IPS DF 6.9 (cell line): ENCODE measurements at places on chromosomes 16 and 17.

GRCh38 chr16:51982715-51983680 lies 563.9 kb downstream of the TOX3 start:
- no peak overlapping the region for H3K4me3 ChIP-seq
- no peaks in the 10 kb centered on the region for H3K27me3 ChIP-seq
- H3K36me3 ChIP-seq, result no peaks in the 10 kb centered on the region
- peak; percentile 52 for DNase-seq

DNA sequence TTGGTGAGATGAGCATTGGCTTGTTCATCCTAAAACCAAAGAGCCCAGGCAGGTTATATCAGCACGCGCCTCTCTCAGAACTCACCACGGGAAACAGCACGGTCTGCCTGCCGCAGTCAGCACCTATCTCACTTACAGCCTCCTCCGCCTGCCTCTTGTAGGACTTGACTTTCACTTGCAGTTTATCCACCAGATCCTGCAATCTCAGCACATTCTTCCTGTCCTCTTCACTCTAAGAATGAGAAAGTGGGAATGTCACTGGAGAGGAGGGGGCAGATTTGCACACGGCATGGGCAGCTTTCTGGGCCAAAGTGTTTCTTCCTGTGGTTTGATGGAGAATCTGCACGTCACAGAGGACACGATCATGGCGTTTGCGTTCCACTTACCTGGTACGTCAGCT lies 27.4 kb downstream of the MYH3 start:
- no peaks in the 10 kb centered on the region; the same call in 1 of the 2 replicates for H3K4me1 ChIP-seq
- H3K27ac ChIP-seq, result no peak overlapping the region
- H3K27me3 ChIP-seq, result no peaks in the 10 kb centered on the region
- no peaks in the 10 kb centered on the region; the same call in 1 of the 2 replicates for H3K36me3 ChIP-seq

GRCh38 chr16:20042848-20043247 lies 30.8 kb downstream of the GPR139 start:
- no peak overlapping the region for H3K27ac ChIP-seq
- no peak for DNase-seq
- H3K4me3 ChIP-seq, result no peak overlapping the region
- peaks cover 6% of the 10 kb centered on the region; the same call in 1 of the 2 replicates for H3K4me1 ChIP-seq

DNA sequence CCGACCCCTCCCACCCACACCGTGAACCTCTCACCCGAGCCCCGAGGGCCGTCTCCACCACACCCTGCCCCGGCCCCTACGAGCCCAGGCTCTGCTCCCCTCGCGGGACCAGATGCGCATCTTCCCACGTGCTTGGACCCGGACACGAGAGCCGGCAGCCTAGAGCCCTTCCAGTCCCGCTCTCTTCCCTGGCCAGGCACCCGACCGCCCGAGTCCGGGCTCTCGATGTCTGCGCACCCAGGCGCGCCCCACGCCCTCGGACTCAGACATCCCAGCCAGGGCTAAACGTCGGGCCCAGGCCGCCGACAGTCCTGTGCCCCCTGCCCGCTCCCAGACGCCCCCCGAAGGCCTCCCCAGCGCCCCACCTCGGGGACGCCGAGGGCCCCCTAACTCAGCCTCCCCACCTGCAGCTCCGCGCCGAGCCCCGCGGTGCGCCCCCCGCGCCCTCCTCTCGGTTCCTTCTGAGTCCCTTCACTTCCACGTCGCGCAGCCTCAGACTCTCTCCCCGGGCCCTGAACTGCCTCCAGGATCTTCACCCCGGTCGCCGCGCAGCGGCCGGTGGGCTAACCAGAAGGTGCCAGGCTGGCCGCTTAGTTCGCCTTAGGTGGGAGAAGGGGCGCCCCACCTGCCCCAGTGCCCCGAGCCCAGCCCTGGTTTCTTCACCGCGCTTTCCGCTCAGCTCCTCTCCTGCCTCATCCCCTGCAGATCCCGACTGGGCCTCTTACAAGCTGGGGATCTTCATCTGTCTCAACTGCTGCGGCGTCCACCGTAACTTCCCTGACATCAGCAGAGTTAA lies 688 bp downstream of the ADAP2 start:
- H3K4me1 ChIP-seq, result peaks cover 4% of the 10 kb centered on the region; the same call in 1 of the 2 replicates
- no peak overlapping the region for H3K27ac ChIP-seq
- H3K36me3 ChIP-seq, result no peaks in the 10 kb centered on the region
- peak overlapping the region; percentile 45; the same call in 1 of the 2 replicates for H3K4me3 ChIP-seq
- no peak for DNase-seq

DNA sequence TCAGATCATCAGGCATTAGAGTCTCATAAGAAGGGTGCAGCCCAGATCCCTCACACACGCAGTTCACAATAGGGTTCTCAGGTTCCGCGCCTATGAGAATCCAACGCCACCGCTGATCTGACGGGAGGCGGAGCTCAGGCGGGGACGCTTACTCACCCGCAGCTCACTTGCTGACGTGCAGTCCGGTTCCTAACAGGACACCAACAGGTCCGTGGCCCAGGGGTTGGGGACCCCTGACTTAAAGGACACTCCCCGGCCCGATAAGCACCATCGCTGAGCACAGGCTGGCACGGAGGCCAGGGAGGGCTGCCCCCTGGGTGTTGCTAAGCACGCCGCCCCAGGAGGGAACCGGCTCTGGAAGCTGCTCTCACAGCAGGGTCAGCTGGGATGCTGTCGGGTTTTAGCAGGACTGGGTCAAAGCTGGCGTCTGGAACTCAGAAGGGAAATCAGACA lies 30.1 kb upstream of the BAHCC1 start:
- no peak for DNase-seq
- no peaks in the 10 kb centered on the region; the same call in 1 of the 2 replicates for H3K27me3 ChIP-seq
- no peaks in the 10 kb centered on the region; the same call in 1 of the 2 replicates for H3K4me1 ChIP-seq
- H3K36me3 ChIP-seq, result no peaks in the 10 kb centered on the region; the same call in 1 of the 2 replicates

GRCh38 chr16:55665511-55665910 lies 9.7 kb downstream of the SLC6A2 start:
- H3K27ac ChIP-seq, result no peak overlapping the region
- H3K4me1 ChIP-seq, result peaks cover 2% of the 10 kb centered on the region; the same call in 1 of the 2 replicates
- H3K4me3 ChIP-seq, result no peak overlapping the region
- no peaks in the 10 kb centered on the region for H3K36me3 ChIP-seq
- DNase-seq, result no peak

- H3K4me1 ChIP-seq, result no peaks in the 10 kb centered on the region
- no peak overlapping the region for H3K4me3 ChIP-seq
- H3K27ac ChIP-seq, result no peak overlapping the region
Observed at GRCh38 chr17:62405451-62405850, 18.2 kb upstream of the METTL2A start.

DNA sequence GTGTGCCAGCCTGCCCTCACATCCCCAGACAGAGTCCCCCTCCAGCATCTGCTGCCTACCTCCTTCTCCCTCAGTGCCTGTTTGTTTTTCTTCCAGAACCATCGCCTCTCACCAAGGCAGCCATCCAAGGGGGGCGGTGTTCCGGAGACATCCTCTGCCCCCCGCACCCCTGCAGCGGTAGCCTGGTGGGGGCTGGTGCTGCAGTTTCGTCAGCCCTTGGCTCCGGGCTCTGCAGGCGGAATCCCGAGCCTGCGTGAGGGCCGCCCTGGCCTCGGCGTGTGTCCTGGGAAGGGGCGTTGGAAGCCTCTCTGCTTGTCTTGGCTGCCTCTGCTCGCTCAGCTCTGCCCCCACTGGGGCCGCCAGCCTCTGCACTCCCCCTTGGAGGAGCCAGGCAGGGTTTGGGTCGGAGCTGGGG lies 126.0 kb upstream of the CIBAR2 start:
- H3K27ac ChIP-seq, result no peak overlapping the region
- no peak for DNase-seq
- H3K4me1 ChIP-seq, result peaks cover 12% of the 10 kb centered on the region
- no peaks in the 10 kb centered on the region for H3K27me3 ChIP-seq
- no peak overlapping the region for H3K4me3 ChIP-seq

DNA sequence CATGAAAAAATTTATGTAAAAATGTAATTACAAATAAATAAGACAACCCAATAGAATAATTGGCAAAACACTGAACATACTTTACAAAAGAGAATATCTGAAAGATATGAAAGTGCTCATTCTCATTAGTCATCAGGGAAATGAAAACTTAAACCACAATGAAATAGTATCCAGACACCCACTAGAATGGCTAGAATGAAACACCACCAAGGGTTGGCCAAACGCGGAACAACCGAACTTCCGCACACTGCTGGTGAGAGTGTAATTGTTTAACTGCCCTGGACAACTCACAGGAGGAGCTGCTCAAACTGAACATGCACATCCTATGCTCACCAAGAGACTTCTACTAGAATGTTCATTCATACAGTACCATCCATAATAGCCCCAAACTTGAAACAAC lies 5.8 kb upstream of the ZDHHC7 start:
- H3K27ac ChIP-seq, result no peak overlapping the region
- H3K36me3 ChIP-seq, result no peaks in the 10 kb centered on the region
- H3K27me3 ChIP-seq, result no peaks in the 10 kb centered on the region
- H3K4me3 ChIP-seq, result no peak overlapping the region
- no peak for DNase-seq

DNA sequence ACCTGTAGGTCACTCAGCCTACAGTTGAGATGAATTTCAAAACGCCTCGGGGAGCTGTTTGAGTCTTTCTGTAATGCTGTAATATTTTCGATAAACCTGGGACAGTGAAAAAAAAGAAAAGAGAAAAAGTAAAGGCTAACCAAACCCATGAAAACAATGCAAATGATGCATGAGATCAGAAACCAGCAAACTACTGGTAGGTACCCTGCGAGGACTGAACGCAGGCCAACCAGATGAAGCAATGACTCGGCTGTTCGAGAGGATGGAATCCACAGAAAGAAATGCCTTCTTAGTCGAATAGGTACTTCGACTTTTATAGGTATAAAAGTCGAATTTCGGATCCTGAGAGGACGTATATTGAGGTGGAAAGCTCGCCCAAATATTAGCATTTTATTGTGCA lies 509 bp upstream of the ATAD5 start:
- H3K36me3 ChIP-seq, result no peaks in the 10 kb centered on the region
- no peak for DNase-seq
- peak overlapping the region; percentile 93; the same call in 1 of the 2 replicates for H3K4me3 ChIP-seq

DNA sequence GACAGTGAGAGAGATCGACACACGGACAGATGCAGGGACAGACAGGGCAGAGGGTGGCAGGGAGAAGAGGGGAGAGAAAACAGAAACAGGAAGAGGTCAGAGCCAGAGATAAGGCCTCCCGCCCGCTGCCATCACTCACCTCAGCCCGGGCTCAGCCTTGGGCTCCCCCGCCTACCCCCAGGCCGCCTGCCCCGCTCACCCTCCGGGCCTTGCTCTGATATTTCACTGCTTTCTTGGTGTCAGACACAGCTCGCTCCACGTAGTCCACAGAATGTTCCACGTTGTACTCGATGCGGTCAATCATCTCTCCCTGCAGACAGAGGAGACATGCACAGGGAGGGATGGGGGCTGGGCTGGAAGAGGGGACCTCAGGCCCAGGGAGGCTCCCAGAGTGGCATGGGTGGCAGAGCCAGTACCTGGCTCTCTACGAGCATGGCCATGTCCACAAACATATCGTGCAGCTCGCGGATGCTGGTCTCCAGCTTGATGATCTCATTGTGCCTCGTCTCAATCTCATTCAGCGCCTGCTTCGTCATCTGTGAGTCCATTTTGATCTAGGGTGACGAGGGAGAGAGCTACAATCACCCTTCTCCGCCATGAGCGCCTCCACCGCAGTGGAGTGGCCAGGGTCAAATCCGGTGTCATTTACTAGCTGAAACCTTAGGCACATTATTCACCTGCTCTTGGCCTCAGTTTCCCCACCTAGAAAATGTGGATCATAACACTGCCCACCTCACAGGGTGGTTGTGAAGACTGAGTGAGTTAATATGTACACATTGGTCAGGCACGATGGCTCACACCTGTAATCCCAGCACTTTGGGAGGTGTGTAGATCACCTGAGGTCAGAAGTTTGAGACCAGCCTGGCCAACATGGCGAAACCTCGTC lies 8.2 kb downstream of the HSD3B7 start:
- DNase-seq, result no peak
- no peak overlapping the region for H3K27ac ChIP-seq
- H3K27me3 ChIP-seq, result no peaks in the 10 kb centered on the region
- no peak overlapping the region for H3K4me3 ChIP-seq
- peaks cover 3% of the 10 kb centered on the region; the same call in 1 of the 2 replicates for H3K4me1 ChIP-seq

GRCh38 chr16:86733546-86734254 lies 155.4 kb downstream of the FOXL1 start:
- no peak overlapping the region for H3K27ac ChIP-seq
- no peaks in the 10 kb centered on the region for H3K27me3 ChIP-seq
- H3K36me3 ChIP-seq, result no peaks in the 10 kb centered on the region
- DNase-seq, result peak; percentile 33
- H3K4me1 ChIP-seq, result peaks cover 6% of the 10 kb centered on the region; the same call in 1 of the 2 replicates
- H3K4me3 ChIP-seq, result no peak overlapping the region

DNA sequence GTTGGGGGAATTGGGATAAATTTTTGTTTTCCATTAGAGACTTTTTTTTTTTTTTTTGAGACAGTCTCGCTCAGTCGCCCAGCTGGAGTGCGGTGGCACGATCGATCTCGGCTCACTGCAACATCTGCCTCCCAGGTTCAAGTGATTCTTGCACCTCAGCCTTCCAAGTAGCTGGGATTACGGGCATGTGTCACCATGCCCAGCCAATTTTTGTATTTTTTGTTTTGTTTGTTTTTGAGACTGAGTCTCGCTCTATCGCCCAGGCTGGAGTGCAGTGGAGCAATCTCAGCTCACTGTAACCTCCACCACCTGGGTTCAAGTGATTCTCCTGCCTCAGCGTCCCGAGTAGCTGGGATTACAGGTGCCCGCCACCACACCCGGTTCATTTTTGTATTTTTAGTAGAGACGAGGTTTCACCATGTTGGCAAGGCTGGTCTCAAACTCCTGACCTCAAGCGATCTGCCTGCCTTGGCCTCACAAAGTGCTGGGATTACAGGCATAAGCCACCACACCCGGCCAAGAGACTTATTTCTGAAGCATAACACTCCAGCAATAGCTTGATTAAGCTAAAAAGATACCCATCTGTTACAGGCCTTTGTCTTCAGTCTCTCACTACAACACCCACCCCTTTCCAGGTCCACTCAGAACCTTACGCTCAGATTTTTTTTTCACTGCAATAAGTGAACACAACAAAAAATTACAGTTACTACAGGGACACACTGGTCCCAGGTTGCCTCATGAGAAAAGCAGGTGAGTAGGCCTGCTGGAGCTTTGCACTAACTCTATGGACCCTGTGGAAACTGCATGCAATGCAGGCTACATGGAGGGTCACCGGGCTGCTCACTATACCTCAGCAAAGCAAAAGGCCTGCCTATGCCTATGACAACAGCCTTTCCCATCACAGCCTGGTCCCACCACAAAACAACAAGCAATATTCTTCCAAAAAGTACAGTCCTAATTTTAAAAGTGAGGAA lies 34.6 kb downstream of the KANSL1 start:
- H3K4me3 ChIP-seq, result no peak overlapping the region
- H3K36me3 ChIP-seq, result no peaks in the 10 kb centered on the region
- peaks cover 1% of the 10 kb centered on the region for H3K4me1 ChIP-seq
- no peak for DNase-seq
- H3K27ac ChIP-seq, result no peak overlapping the region
